ENCODE measurements at places on chromosomes 5 and 9.

DNA sequence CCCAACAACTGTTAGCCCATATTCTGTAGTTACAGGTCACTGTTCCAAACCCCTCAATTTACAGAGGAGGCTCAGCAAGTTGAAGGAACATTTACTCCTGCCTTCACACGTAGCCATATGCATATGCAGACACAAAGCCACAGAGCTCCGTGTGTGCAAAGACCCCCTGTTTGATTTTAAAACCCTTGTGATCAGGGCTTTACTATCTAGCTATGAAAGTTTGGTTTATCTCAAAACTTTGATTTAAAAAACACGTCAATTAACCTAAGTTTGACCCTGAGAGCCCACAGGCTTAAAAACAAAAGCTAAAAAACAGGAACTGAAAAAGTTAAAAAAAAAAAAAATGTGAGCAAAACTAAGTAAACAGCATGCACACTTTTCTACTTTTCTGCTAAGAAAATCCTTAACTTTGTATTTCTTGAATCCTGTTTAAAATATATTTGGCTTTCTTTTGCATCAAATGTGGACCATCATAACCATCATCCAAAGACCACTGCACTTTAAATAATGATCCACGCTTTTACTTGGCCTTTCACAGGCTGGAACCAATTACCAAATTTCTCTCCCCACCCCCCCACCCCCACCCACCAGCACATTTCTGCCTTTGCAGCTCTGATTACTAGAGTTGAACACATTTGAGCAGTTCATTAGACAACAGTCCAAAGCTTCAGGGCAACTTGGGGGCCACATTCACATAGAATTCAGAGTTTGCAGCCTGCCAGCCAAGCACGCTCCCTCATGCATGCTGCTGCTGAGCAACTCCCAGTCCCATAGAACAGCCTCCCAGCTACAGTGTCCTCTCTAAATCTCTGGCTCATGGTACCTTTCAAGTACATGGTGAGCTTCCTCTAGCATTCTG is 128.8 kb upstream of the MAP3K1 start:
- no peak for DNase-seq

DNA sequence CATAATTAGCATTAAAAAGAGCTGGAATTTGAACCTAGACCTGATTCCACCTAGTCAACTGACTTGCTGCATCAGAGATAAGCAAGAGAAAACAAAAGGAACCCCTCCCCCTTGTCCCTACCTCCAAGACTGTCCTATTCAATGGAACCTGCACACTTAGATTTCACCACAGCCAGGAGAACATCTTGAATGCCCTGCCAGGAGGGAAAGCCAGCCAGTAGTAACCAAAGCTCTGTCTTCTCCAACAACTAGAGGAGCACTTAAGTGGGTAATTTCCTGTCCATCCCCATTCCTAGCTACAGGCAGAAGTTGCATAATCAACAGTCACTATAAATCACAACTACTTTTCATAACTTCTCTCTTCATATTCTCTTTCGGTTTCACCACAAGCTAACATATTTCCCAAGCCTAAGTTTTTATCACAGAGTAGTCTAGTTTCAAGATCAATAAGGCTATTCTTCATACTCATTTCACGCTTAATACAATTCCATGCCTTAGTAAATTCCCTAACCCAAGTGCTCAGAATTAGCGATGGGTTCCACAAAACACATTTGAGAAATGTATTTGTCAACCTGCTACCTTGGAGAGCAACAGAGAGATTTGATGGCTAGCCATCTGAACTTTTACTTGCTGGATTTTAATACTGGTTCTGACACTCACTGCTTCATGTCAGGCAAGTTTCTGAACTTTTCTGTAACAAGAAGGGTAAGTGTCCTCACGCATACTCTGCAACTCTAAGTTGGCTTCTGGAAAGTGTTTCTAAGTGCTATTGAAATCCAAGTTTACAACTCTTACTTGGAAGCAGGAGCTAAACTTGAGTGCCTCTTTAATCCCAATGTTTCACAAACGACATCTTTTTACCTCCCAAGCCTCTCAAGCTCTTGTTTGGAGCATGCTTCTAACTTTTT is 2.0 kb downstream of the DENND1A start:
- DNase-seq, result no peak

DNA sequence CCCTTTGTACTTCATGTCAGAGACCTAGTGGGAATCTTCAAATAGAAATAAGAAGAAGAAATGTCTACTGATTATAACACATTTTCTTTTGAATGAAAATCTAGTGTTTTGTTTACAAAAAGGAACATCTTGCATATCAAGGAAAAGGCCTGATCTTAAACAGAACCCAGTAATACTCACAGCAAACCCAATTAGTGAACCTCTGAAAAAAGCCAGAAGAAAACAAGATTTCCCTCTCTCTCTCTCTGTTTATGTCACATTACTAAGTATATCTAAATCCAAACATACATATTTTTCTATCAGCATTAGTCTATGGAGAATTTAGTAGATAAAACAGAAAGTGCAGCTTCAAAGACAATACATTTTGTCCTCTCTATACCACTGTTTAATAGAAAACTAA is 457.9 kb downstream of the NR2F1-AS1 start:
- no peak for DNase-seq

DNA sequence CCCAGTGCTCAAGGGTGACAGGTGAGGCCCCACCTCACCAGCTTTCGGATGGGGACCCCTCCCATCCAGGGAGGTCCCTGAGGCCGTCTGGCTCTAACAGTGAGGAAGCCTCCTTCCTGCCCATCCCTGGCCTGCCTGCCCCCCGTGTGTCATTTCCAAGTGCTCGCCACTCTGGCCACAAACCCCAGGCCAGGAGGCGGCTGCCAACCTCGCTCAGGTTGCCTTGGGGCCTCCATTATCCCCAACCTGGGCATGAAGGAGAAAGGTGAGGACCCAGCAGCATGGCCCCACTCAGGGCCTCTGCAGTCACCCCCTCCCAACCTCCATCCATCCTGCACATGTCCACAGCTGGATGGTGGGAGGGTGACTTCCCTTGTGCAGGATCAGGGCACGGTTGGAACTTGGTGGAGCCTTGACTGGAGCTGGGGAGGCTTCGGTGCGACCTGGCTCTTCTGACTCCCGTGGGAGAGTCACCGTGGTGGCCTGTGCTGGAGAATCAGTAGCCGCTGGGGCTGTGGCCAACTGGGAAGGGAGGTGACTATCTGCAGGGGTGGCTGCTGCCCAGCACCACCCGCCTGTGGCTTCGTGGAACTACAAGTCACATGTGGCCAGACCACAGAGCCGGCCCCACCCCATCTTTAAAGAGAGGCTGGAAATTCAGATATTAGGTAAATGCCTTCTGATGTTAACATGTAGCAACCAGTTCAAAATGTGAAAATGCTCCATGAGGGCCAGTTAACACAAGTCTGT is 37.5 kb upstream of the GFPT2 start:
- DNase-seq, result no peak

GRCh38 chr5:31100047-31100575 is 93.4 kb upstream of the CDH6 start:
- no peak for DNase-seq

GRCh38 chr5:14410394-14411201 is 171.0 kb upstream of the OTULINL start:
- no peak for DNase-seq

GRCh38 chr5:12745537-12745936 is 841.3 kb upstream of the CTNND2 start:
- no peak for DNase-seq

- DNase-seq, result no peak
Measured at GRCh38 chr5:108361771-108362170, 20.1 kb downstream of the FBXL17 start.

DNA sequence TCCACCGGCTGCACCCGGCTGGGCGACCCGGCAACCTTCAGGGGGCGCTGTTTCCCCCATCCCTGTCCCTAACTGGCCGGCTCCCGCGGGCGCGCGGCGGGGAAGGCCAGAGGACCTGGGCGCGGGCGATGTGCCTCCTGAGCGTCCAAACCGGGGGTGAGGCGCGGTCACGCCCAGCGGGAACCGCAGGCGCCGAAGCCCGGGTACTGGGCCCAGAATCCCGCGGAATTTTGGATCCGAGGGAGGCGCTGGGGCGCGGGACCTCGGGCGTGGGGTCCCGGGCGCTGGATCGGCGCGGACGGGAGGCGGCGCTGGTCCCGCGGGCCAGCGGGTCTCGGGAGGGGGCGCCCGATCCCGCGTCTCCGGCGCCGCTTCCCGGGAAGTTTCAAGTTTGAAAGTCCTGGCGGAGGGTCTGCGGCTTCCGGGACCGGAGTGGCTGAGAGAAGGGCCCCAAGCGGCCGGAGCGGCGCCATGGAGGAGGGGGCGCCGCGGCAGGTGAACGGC is at the start of gene PKN3:
Gene PKN3 (plus strand): TSS at position 59 of the 504 bp plus-strand sequence. CDS start 413 bp downstream, at position 472.
- DNase-seq, result no peak

DNA sequence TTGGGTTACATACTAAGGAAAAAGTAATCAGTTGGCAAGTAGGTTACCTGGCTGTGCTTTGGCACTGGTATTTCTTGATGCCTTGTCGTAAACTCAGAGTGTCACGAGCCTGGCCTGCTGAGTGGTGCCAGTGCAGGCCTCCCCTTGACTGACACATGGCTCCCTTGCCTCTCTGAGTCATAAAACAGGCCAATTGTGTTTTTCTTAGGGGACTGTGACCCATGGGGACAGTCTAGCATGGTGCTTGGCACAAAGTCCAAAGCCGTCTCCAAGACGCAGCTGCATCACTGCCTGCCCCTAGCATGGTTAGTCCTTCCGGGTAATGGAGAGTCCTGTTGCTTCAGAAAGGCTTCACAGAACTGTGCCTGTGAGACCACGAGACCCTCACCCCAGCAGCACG is 132.5 kb downstream of the MVB12B start:
- DNase-seq, result no peak

DNA sequence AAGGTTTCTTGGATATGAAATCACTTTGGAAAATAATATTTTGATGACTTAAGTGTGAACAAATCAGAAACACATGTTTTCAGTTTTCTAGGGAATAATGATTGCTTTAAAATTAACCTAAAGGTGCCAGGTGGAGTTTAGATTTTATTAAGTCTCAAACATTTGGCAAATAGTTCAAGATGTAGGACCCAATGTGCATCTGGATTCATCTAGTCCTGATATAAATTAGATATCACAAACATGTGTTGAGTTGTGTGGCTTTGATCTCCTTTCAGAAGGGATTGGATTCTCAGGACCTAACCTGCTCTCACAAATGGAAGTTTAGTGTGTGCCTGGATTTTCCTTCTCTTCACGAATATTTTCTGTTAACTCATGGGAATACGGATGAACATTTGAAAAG is 291.4 kb upstream of the ISL1 start:
- no peak for DNase-seq

- no peak for DNase-seq
Measured at GRCh38 chr5:88736494-88736893, 146.5 kb downstream of the MEF2C start.

DNA sequence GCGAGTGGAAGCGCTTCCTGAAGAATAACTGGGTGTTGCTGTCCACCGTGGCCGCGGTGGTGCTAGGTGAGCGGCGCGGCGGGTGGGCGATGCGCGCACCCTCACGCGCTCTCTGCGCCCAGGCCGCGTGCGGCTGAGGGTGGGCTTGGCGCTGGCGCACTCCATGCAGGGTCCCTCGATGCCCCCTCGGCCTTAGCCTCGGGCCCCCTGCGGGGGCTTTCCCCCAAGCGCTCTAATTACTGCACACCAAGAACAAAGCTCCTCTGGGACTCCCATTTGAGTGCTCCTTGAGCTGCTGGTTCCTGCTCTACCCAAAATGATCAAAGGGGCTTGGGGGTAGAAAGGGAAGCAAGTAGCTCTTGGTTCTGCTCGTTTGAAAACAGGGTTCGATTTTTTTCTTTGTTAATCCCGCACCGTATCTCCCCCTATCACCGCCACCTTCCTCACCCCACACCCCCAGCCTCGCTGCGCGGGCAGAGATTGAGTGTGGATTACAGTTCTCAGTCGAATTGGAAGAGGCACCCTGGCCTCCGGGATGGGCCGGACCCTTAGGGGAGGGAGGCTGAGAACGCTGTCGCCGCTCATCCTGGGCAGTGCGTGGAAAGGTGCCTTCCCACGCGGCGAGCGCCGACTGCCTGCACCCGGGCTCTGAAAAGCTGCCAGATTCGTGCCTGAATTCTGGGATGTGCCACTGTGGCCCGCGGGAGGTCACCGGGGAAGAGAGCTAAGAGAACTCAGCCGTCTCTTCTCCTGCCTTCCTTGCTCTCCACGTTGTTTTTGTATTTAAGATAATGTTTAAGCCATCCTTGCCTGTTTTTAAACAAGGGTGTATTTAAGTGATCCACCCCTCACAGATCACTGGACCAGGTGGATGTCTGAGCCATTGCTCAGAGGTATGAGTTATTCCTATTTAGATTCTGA is 697 bp downstream of the SLC1A1 start:
- DNase-seq, result no peak

GRCh38 chr9:131624636-131625507 is 79.5 kb downstream of the PRRT1B start:
- DNase-seq, result no peak

DNA sequence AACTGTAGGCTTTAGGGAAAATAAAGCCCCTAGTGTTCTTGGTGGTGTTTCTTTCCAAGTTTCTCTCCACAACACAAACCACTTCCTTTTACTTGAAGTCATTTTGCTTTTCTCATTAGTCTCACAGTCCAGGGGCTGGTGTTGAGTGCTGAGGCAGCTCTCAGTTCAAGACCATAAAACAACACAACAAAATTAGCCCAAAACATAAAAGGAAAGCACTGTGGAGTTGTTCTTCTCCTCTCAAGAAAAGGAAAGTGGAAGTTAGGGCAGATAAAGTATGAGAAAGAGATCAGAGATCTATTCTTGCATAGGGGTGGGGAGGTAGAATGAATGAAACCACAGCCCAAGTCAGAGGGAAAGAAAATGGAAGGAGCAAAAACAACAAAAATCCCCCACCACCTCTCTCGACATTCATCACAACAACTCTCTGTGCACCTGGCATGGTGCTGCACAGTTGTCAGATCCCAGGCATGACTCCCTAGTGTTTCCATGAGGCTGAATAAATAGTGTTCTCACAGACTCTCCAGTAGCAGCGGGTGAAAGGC is 569.9 kb downstream of the RAB3C start:
- no peak for DNase-seq

- DNase-seq, result no peak
Measured at GRCh38 chr9:32456564-32456963, 69.4 kb downstream of the RIGI start.

DNA sequence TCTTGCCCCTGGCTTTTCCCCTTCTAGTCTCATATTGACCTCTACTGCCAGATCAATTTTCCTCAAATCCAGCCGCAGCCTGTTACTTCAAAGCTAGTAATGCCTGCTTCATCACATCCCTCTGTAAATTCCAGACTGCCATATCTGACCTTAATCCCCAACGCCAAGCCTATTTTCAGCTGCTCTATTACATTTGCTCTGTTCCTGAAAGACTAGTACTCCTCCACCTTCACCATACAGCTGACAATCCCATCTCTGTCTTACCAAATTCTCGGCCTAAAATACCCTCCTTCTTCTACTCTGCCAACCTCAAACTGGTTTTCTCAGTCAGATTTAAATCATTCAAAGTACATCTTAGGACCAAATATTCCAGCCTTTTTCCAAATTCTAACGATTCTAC is 420.2 kb downstream of the RAB3C start:
- DNase-seq, result no peak

GRCh38 chr5:103452089-103452488 is 110.5 kb downstream of the NUDT12 start:
- DNase-seq, result no peak

GRCh38 chr9:88358723-88359122 is 29.5 kb upstream of the SPIN1 start:
- no peak for DNase-seq
